ENCODE measurements at places on chromosomes 16 and 17.

- H3K36me3 ChIP-seq = no peaks in the 10 kb centered on the region
- no peak overlapping the region for H3K27ac ChIP-seq
- no peaks in the 10 kb centered on the region for H3K4me1 ChIP-seq
- DNase-seq = no peak
- H3K4me3 ChIP-seq = no peak overlapping the region
- no peaks in the 10 kb centered on the region for H3K27me3 ChIP-seq
Measured at GRCh38 chr16:23999663-24000062, 163.9 kb downstream of the PRKCB start.

DNA sequence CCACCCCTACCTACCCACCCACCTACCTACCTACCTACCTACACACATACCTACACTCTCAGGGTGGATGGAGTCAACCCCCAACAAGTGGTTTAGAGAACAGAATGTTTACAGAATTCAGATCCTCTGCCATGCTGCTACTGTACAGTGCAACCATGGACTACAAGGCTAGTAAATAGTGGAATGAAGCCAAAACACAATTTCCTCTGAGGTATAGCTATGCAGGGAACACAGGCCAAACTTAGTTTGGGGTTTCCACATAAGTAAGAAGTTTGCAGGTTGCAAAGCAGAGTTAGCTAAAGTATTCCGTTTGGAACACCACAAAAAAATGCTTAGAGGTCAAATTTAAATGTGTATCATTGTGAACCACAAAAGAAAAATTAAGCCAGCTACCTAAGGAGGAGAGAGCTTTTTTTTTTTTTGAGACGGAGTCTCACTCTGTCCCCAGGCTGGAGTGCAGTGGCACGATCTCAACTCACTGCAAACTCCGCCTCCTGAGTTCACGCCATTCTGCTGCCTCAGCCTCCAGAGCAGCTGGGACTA, 2.7 kb upstream of the AP1G1 start:
- H3K4me1 ChIP-seq = no peaks in the 10 kb centered on the region
- H3K27me3 ChIP-seq = no peaks in the 10 kb centered on the region
- H3K36me3 ChIP-seq = no peaks in the 10 kb centered on the region
- no peak for DNase-seq
- H3K27ac ChIP-seq = no peak overlapping the region

DNA sequence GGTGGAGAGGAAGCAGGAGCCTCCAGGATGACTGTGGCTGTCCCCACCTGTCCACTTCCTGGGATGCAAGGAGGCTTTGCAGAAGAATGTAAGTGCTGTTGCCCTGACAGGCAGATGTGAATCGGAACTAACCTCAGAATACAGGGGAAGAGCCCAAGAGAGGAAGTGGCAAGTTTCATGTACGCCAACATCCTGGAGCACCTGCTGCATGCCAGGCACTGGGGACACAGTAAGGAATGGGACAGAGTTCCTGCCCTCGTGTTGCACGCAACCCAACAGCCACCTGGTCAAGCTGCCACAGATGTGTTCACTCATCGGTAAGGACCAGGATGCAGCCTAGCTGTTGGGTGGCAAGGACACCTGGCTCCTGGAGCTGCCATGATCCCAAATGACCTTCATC, 98.6 kb upstream of the RPL38 start:
- no peaks in the 10 kb centered on the region for H3K4me1 ChIP-seq
- H3K4me3 ChIP-seq = no peak overlapping the region
- no peak for DNase-seq
- no peaks in the 10 kb centered on the region for H3K36me3 ChIP-seq
- H3K27ac ChIP-seq = no peak overlapping the region
- H3K27me3 ChIP-seq = no peaks in the 10 kb centered on the region

DNA sequence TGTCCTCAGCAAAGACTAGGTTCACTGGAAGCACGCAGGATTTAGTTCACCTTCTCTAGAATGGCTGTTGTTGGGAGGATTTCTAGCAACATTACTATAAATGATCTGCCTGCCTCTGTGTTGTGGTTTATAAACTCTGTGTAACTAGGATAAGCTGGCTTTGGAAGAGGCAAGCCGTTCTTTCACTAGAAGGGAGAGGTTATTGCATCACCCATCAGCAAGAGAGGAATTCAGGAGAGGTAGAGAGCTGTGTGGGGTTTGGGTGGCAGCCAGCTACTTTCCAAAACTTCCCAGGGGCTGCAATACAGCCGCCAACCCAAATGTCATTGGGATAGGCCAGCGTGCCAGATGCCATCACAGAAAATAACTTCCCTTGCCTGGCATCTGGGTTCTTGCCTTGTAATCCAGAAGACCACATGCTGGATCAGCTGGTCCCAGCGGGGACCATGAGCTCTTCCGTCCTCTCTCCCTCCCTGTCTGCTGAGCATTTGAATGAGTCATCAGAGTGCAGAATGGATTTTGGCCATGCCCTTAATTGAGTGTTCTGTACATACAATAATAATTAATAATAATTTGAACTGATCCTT, 95.7 kb upstream of the RBFOX1 start:
- H3K4me3 ChIP-seq = no peak overlapping the region
- no peaks in the 10 kb centered on the region for H3K4me1 ChIP-seq

DNA sequence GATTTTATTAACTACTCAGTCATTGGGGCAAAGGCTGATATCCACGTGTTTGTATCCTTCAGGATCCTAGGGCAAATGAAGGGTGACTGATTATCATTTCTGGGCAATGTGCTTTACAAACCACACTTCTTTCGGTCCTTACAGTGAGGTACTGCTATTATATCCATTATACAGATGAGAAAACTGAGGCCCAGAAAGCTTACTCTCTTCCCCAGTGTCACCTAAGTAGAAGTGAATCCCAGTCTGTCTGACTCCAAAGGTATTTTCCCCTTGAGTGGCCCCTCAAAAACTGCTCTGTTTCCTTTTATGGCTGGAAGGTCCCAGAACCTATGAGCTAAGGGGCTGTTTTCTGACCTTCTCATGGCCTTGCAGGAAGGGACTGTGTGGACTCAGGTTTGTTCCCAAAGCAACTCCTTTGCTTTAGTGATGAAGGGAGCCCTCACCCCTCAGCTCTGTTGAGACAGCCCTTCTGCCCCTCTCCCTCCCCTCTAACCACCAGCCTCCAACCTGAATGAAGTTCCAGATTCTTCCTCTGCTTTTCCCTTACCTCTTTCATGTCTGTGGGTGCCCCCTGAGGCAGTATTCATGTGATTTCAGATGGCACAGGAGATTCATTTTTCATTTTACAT, 27.4 kb upstream of the ADGRG1 start:
- H3K4me3 ChIP-seq = no peak overlapping the region
- H3K27ac ChIP-seq = peak overlapping the region; percentile 19
- peaks cover 17% of the 10 kb centered on the region for H3K27me3 ChIP-seq
- no peaks in the 10 kb centered on the region for H3K36me3 ChIP-seq
- peaks cover 3% of the 10 kb centered on the region for H3K4me1 ChIP-seq
- DNase-seq = no peak

GRCh38 chr16:76118344-76118743, 158.9 kb upstream of the CNTNAP4 start:
- DNase-seq = no peak
- H3K36me3 ChIP-seq = no peaks in the 10 kb centered on the region
- no peaks in the 10 kb centered on the region for H3K4me1 ChIP-seq
- no peak overlapping the region for H3K4me3 ChIP-seq
- H3K27ac ChIP-seq = no peak overlapping the region

DNA sequence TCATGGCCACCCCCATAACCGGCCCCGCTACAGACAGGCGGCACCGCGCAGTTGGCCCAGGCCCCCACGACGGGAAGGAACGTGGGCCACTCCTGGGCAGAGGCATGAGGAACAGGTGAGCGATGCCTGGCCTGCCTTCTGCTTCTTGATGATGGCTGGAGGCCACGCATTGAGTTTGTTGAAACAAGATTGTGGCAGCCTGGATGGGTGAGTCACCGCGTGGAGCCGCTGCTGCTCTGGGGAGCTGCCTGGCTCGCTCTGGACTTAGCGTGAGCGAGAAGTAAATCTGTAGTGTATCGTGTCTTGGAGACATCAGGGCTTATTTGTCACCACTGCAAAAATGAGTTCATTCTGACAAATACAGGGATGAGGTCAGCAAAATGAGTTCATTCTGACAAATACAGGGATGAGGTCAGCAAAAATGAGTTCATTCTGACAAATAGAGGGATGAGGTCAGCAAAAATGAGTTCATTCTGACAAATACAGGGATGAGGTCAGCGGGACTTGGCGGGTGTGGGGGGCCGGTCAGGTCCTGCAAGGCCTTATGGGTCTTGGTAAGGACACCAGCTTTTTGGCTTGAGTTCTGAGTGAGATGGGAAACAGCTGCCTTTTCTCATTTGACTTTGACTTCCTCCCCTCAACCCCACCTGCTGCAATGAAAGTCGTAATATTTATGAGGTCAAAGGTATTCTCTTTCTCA, 93.0 kb downstream of the SEC14L1 start:
- no peaks in the 10 kb centered on the region for H3K27me3 ChIP-seq
- H3K4me3 ChIP-seq = no peak overlapping the region
- no peak for DNase-seq
- H3K4me1 ChIP-seq = no peaks in the 10 kb centered on the region

- H3K27ac ChIP-seq = peak overlapping the region; percentile 74
- DNase-seq = no peak
- no peaks in the 10 kb centered on the region for H3K36me3 ChIP-seq
- H3K4me1 ChIP-seq = peaks cover 37% of the 10 kb centered on the region
- peak overlapping the region; percentile 37 for H3K4me3 ChIP-seq
Measured at GRCh38 chr16:84841787-84842300, 22.1 kb downstream of the CRISPLD2 start.

- peaks cover 20% of the 10 kb centered on the region for H3K4me1 ChIP-seq
- H3K36me3 ChIP-seq = no peaks in the 10 kb centered on the region
- DNase-seq = no peak
- H3K27ac ChIP-seq = no peak overlapping the region
- no peak overlapping the region for H3K4me3 ChIP-seq
- peaks cover 51% of the 10 kb centered on the region for H3K27me3 ChIP-seq
Measured at GRCh38 chr16:3173892-3174617, 13.9 kb upstream of the OR1F1 start.

GRCh38 chr16:84605339-84605848, 12.5 kb downstream of the COTL1 start:
- no peak for DNase-seq
- no peaks in the 10 kb centered on the region for H3K27me3 ChIP-seq
- peaks cover 5% of the 10 kb centered on the region for H3K4me1 ChIP-seq
- H3K36me3 ChIP-seq = no peaks in the 10 kb centered on the region
- H3K4me3 ChIP-seq = no peak overlapping the region
- no peak overlapping the region for H3K27ac ChIP-seq

DNA sequence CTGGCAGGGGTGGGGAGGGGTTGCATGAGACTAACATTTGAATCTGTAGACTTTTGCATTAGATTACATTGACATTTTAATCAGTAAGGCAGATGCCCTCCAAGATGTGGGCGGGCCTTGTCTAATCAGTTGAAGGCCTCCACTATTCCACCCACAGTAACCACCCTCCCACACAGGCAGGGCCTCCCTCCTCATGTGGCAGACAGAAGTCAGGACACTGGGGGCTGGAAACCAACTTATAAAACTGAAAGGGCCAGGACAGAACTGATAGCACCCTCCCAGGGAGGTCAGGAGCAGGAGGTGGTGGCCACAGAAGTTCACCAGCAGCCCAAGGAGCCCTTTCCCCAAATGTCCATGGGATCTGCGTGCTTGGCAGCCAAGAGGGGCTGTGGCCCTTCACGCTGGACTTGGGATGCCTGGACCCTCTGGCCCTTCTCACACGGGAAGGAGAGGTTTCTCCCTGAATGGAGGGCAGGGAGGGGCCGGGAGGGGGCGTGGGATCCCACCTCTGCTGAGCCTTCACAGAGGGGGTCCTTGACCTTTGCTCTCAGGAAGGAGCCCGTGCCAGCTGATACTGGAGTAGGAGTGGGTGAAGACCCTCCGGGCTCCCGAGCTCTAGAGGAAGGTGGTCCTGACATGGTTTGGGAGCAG, 4.6 kb downstream of the PYCR1 start:
- no peak for DNase-seq
- H3K27me3 ChIP-seq = no peaks in the 10 kb centered on the region
- H3K4me1 ChIP-seq = peaks cover 49% of the 10 kb centered on the region
- no peak overlapping the region for H3K27ac ChIP-seq
- no peak overlapping the region for H3K4me3 ChIP-seq

GRCh38 chr17:3935140-3935542, 18.9 kb upstream of the P2RX1 start:
- no peak overlapping the region for H3K4me3 ChIP-seq
- no peaks in the 10 kb centered on the region for H3K4me1 ChIP-seq
- no peak for DNase-seq
- no peaks in the 10 kb centered on the region for H3K36me3 ChIP-seq
- H3K27me3 ChIP-seq = no peaks in the 10 kb centered on the region

DNA sequence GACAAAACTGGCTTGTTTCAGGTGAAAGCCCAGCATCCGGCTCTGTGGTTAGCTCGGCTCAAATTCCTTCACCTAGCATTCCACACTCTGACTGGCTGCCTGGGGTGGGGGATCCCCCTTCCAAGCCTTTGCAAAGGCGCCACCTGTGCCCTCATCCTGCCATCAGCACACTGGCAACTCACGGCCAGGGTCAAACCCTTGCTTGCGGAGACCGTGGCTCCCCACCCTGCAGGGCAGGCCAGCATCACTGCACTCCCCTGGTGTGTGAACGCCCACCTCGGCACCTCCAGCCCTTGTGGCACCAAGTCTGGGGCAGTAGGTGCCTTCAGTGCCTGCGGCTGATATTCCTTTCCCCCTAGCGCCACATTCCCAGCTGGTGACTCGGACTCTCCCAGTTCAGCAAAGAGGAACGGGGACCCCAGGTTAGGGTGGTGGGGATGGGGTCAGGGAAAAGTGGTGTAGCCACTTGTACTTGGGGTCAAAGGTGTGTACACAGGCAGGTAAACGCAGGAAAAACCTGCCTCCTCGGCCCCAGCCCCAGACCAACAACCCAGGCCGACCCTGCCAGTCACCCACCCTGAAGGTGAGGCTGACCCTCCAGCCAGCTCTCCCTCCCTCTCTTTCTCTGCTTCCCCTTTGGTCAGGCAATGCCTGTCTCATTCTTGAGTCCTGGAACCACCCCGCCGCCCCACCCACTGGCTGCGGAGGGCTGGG, 1.1 kb downstream of the FLII start:
- DNase-seq = no peak
- H3K4me1 ChIP-seq = peaks cover 63% of the 10 kb centered on the region
- peak overlapping the region; percentile 98 for H3K27ac ChIP-seq
- H3K36me3 ChIP-seq = peaks cover 45% of the 10 kb centered on the region

GRCh38 chr16:84790301-84790700, 29.5 kb upstream of the CRISPLD2 start:
- no peaks in the 10 kb centered on the region for H3K27me3 ChIP-seq
- no peak overlapping the region for H3K27ac ChIP-seq
- DNase-seq = no peak
- no peaks in the 10 kb centered on the region for H3K36me3 ChIP-seq
- H3K4me1 ChIP-seq = no peaks in the 10 kb centered on the region
- H3K4me3 ChIP-seq = no peak overlapping the region

DNA sequence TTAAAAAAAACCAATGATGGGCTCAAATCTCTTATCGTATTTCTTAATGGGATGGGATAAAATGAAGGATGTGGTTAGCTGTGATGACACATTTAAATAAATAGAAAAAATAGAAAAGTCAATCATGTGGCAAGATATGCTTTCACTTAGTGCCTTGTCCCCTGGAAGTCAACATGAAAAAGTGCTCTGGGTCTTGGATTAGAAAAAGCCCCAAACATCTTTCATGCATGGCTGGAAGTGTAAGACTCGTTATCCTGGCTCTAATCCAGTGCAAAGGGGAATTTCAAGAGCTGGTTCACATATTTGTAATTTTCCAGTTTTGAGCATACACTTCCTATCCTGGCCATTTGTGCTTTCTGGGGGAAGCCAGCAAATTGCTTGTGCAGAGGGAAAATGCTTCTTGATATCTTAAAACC, 160.9 kb downstream of the MAP2K6 start:
- no peaks in the 10 kb centered on the region for H3K36me3 ChIP-seq
- peak overlapping the region; percentile 11 for H3K27ac ChIP-seq
- DNase-seq = no peak
